ENCODE measurements at places on chromosomes 4 and X. TPM values are rescaled to one million over a fixed set of nuclear protein-coding genes. Genes with fewer than 3 reads are reported as not detected.
A peak's percentile ranks its signal among the peaks of the same experiment; 100 is the strongest.

NAP1L5 gene
- 2.4 TPM for total RNA-seq

PDGFRA gene
- 38.5 TPM for total RNA-seq

CENPVL2 gene
- total RNA-seq = not detected

MGAT4D gene
- total RNA-seq = not detected

UCP1 gene
- total RNA-seq = not detected

PDZD4 gene
- total RNA-seq = 2.8 TPM

- no peak for DNase-seq
Observed at GRCh38 chr4:158315706-158316105, 105.4 kb downstream of the TMEM144 start.

GRCh38 chr4:67087897-67088296 is 457.4 kb downstream of the CENPC start:
- DNase-seq = no peak

- DNase-seq = no peak
Observed at GRCh38 chrX:16639966-16640365, 10.0 kb upstream of the S100G start.

DNA sequence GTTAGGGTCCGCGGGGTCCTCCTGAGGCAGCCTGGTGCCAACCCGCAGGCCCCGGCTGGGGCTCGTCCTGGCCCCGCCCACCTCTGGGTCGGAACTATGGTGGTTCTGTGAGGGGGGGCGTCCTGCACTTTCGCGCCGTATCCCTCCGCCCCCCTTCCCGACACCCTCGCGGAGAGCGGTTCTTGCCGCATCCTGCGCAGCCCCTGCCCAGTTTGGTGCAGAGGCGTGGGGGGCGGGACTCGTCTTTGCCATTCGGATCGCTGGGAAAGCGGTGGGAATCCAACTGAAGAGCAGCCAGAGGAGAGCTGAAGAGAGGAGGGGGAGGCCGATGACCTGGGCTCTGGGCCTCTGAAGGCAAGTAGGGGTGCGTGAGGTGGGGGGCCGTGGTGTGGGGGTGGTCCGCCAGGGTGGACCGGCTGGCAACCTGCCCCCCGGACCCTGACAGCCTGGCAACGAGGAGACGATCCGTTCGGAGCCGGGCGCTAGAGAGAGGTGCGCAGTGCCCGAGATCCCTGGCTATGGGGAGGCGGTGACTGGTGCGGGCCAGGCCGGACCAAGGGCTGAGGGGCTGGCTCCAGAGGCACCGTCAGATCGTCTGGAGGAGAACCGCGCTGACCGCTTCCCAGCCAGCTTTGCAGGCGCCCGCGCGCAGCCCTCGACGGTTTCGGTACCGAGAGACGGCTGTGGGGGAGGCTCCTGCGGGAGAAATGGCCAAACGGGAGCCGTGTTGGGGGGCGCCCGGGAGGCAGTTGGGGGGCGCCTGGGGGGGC is at the start of gene GPRASP1:
Gene GPRASP1 (plus strand): TSS at position 242 of the 770 bp plus-strand sequence. CDS start 2,431 bp downstream, outside the sequence.
- peak; percentile 66 for DNase-seq

GRCh38 chr4:15793506-15794363 is 15.6 kb downstream of the CD38 start:
- no peak for DNase-seq

DNA sequence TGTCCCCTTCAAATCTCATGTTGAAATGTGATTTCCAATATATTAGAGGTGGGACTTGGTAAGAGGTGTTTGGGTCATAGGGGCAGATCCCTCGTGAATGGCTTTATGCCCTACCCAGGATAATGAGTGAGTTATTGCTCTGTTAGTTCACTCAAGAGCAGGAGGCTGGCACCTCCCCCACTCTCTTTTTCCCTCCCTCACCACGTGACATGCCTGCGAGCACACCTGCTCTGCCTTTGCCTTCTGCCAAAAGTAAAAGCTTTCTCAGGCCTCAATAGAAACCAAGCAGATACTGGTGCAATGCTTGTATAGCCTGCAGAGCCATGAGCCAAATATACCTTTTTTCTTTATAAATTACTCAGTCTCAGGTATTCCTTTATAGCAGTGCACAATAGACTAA is 286.3 kb upstream of the UGT8 start:
- DNase-seq = no peak

- DNase-seq = no peak
Observed at GRCh38 chrX:108332281-108332680, 105.9 kb downstream of the COL4A6 start.

- DNase-seq = no peak
Observed at GRCh38 chr4:35102066-35102465, 1142.2 kb downstream of the ARAP2 start.
